NCI-H345 (cell line): ENCODE measurements at places on chromosomes 7 and 10.

DNA sequence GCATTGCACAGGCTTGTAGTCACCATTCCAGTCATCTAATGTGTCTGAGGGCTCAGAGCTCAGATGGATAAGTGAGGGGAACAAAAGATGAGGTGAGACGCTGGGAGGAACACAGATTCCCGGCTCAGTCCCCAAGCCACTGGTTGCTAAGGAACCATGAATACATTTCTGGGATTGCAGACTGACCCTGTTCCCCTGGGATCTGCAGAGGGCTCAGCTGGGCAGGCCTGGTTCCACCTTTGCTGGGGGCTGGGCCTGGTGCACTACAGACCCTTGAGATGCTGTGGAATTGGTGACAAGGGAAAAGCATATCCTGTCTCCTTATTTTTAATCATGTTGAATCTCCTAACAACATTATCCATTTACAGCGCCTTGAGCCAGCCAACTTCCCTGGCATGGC lies 19.2 kb downstream of the ELFN1 start:
- no peak for DNase-seq

DNA sequence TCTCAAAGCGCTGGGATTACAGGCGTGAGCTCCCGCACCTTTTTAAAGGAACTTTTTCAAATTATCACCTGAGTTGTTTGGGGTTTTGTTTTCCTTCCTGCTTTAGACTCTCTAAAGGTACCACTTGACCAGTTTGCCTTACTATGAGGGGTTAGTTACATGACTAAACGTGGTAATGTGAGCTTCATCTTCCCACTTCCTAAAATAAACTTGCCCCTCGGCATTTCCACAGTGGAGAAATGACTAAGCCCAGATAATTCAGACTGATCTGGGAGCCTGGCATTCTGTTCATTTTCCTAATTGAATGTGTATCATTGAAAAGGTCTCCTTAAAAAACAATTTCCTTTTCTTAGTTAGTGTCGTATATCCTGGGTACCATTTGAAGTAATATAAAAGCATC lies 163.4 kb downstream of the PLXDC2 start:
- DNase-seq, result no peak

- no peak for DNase-seq
These were observed 685 bp downstream of the CASP2 start for GRCh38 chr7:143288836-143289235.

- DNase-seq, result no peak
These were observed 263.5 kb upstream of the FERD3L start for GRCh38 chr7:19408706-19409220.

DNA sequence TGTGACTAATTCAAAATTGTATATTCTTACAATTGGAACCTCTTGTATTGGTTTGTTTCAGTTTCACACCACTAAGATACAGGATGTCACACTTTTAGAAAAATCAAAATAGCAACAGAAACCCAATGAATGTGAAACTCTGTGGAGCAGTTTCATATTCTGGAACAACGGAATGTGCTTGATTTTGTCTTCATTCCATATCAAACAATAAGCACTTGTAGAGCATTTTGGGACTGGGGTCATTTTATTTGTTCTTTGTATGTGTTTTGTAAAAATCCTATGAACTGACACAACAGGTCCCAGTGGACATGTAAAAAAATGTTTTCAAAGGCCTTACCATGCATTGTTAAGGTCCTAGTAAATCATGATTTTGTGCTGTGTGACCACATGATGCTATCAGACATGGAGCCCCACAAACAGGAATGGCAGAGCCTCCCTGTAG lies 123.1 kb downstream of the DKK1 start:
- no peak for DNase-seq

- no peak for DNase-seq
These were observed 273.4 kb downstream of the WDR37 start for GRCh38 chr10:1329622-1330021.

- DNase-seq, result no peak
These were observed 273.5 kb upstream of the DGKB start for GRCh38 chr7:15176089-15176488.

DNA sequence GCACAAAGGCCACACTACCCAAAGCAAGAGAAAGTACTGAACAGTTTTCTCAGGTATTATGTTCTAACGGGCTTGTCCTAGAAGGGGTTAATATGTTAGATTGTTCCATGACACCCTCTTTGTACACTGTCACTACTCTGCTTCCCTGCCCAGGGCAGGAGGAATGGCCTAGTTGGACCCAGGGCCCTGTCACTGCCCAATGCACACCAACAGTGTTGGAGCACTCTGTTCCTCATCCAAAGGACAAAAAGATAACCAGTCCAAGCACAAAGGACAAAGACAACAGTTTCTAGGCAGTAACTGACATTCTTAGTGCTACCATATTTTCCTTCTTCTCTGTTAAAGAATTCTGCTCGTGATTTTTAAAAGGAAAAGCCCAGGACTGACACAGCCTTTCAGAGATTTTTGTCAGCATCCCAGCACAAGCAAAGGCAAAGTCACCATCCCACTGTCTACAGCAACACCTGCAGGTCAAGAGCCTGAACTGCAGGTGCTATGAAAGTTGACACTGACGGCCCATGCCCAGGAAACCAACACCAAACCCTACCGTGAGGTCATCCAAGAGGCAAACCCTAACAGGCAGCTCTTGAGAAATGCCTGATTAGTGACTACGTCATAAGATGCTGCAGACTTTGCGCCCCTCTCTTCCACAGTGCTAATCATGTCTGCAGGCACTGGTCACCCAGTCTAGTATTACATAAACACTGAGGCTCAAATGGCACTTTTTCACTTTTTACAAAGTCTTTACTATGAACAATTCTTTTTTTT lies 13.2 kb downstream of the NUDCD3 start:
- peak; percentile 45 for DNase-seq

DNA sequence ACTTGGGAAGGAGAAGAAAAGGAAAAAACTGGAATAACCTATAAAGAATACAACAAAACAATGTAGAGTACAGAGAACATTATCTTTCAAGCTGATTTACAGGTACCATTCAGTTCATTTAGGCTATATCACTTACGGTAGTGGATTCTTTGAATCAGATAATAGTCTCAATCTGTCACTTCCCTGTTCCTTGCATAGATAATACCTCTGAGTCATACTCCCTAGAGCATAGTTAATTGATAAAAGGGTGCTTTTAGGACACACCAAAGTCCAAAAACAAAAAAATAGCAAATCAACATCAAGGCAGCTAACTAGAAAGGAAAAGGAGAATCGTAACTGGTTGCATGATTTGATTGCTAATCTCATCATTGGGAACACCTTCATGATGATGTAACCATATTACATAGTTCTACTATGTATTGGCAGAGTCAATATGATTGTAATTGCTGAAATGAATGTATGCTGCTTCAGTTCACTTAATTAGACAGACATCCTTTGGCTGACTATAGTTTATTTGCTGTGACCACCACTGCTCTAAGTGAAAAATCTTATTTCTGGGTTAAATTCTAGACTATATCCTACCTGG lies 844.4 kb downstream of the GATA3 start:
- DNase-seq, result no peak

GRCh38 chr10:132102717-132103110 lies 37.0 kb downstream of the JAKMIP3 start:
- DNase-seq, result no peak

DNA sequence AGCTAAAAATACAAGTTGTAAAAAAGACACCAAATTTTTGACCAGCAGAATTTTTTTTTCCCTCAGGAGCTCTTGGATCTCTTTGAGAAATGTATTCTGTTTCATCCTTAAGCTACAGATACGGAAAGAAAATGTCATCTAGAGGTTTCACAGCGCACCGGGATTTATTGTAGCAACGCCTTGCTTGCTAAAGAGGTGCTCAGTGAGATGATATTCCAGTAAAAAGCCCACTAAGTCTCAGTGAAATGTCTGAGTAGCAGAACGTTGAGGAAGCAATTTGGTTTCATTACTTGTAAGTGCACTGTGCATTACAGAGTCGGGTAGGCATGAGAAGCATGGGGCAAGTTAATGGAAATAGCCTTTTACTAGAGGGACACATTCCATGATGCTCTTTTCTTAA lies 62.5 kb downstream of the GLRX3 start:
- no peak for DNase-seq

- DNase-seq, result no peak
These were observed 64.6 kb downstream of the HERPUD2 start for GRCh38 chr7:35630024-35630972.

DNA sequence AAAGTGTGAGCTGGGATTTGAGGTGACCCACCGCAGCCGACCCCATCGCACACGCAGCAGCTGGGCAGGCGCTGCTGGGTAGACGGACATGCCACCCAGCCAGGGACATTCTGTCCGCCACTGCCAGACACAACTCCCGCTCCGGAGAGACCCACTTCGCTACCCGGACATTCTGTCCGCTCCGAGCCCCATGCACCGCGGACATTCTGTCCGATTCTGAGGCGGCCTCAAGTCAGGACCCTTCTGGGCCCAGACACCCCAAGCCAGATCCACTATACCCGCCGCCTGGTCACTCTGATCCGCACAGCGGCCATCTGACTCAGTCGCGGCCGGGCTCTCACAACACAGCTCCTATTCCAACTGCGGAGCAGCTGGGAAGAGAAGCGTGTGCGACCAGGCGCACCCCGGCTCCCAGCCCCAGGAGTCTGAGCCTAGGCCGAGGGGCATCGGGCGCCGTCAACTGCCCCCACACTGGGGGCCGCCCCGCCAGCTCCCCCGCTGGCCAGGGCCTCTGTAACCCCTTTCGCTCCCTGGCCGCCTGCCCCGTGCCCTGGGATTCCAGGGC lies 763 bp downstream of the PITX3 start:
- DNase-seq, result no peak

- DNase-seq, result no peak
These were observed 4.0 kb downstream of the PDGFA start for GRCh38 chr7:515628-516027.

GRCh38 chr10:90732581-90732980 lies 125.3 kb downstream of the HTR7 start:
- DNase-seq, result no peak

DNA sequence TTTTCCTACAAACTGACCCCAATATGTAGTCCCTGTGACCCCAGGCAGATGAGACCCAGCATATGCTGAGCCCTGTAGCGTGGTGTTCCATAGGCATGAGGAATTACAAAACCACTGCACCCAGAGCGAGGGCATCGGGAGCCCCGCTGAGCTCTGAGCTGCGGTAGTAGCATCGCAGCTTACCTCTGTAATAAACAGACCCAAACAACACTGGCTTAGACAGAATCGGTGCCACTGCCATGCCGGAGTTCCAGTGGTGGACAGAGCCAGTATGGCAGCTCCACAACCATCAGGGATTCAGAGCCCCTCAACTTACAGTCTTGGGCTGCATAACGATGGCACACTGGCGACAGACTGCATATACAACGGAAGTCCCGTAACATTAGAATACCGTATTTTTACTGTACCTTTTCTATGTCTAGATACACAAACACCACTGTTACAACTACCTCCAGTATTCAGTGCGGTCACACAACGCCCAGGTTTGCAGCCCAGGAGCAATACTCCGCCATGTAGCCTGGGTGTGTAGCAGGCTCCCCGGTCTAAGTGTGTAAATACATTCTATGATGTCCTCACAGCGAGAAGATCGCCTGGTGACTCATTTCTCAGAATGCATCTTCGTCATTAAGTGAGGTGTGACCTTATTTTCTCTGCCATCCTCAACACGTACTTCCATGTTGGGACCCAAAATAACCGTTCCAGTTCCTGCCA lies 68.8 kb downstream of the PROSER2 start:
- no peak for DNase-seq
